ENCODE measurements at places on chromosomes 1 and 21.

DNA sequence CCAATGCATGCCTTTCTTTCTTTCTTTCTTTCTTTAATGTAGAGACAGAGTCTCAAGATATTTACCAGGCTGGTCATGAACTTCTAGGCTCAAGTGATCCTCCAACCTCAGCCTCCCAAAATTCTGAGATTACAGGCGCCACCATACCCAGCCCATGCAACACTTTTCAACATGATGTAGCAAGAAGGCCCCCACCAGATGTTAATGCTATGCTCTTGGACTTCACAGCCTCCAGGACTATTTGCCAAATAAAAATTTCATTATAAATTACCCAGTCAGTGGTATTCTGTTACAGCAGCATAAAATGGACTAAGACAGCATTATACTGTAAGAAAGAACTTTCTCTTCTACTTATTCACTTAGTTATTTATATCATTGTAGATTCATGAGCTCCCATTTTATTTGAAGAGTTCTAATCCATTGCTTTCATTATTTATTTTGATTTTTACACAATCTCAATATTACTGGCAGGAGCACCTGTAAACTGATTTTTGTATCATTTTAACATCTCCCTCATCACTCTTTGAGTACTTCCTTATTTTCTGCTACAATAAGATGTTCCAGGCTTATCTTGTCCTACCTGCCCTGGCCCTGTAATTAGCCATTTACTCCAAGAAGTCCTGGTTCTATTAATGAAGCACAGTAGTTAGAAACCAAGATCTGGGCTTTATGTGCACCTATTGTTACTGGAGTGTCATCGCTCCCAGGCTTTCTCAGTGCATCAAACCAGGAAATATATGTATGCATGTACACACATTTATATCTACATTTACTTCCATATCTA is 4.8 kb upstream of the RCSD1 start:
- DNase-seq, result no peak

DNA sequence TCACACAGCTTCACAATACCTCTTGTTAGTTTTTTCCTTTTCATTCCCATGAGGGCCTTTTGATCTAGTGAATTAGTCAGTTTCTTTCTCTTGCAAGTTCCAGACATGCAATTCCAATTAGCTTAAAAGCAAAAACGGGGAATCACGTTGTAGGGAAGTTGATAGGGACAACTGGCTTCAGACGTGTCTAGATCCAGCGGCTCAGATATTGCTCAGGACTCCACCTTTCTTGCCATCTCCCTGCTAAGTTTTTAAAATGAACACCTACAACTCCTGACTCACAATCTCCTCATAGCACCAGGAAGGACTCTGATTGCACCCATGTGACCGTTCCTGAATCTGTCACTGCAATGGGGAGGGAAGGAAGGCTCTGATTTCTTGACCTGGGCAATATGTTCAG is 63.8 kb upstream of the ARHGAP29 start:
- DNase-seq, result no peak

GRCh38 chr1:43976890-43977289 is 2.1 kb upstream of the B4GALT2 start:
- no peak for DNase-seq

DNA sequence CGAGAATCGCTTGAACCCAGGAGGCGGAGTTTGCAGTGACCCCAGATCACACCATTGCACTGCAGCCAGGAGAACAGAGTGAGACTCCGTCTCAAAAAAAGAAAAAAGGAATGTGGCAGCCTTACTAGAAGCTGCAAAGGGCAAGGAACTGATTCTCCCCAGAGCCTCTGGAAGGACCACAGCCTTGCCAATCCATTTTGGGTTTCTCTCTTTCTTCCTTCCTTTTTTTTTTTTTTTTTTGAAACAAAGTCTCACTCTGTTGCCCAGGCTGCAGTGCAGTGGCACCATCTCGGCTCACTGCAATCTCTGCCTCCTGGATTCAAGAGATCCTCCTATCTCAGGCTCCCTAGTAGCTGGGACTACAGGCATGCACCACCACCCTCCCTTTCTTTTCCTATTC is 9.9 kb upstream of the IFNGR2 start:
- no peak for DNase-seq

GRCh38 chr1:85581802-85582686 is 1.5 kb downstream of the CCN1 start:
- DNase-seq, result no peak

DNA sequence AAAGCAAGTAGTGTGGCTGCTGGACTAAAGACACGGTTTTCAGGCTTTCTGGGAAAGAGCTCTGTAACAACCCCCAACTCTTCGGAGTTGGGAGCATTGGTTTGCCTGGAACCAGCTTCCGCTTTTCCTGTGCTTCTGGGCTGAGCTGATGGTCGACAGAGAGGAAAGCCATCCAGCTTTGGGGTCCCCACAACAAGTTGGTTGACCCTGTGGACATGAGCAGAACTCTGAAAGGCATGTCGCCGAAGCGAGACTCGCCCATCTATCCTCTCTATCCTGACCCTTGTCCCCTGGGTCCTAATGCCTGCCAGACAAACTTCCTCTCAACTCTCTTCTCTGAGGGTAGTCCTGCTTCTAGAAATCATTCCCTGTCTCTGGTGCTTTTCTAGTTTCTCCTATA is 31.9 kb upstream of the FCGR2A start:
- DNase-seq, result no peak

Data from KG1 (cell line).